SK-N-SH (cell line): ENCODE measurements at places on chromosomes 5 and 9. TPM values are rescaled to one million over a fixed set of nuclear protein-coding genes. Genes with fewer than 3 reads are reported as not detected.

HAPLN1 gene
- 0.30 and 0.39 TPM in 2 replicates for polyA plus RNA-seq

SMIM33 gene
- polyA plus RNA-seq: not detected in 2 replicates

PTCH1 gene
- 1.7 and 3.3 TPM in 2 replicates for polyA plus RNA-seq

GOLM1 gene
- 69.8 and 83.2 TPM in 2 replicates for polyA plus RNA-seq

PCDHGA5 gene
- polyA plus RNA-seq: 0.57 and 0.71 TPM in 2 replicates

- DNase-seq: peak; percentile 82
Observed at GRCh38 chr5:176647843-176648473, 674 bp downstream of the TSPAN17 start.

DNA sequence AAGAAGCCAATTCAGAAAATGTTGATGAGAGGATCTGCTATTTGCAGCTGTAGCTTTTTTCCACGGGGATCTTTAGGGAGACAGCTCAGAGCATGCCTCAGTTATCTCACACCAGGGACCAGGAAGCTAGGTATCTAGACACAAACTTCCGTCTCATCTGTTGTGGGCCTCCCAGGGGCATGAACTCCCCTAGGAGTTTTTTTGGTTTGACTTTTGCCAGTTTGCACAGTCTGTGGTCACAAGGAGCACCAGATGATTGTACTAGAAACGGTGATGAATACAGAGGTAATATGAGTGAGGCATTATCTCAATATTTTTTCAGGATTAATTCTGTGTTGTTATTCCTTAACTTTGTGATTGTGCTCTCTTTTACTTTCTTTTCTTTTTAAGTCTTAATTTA lies 533.2 kb upstream of the SEMA6A start:
- DNase-seq: no peak

GRCh38 chr5:157143127-157143971 lies 684 bp upstream of the MED7 start:
- peak; percentile 64 for DNase-seq

DNA sequence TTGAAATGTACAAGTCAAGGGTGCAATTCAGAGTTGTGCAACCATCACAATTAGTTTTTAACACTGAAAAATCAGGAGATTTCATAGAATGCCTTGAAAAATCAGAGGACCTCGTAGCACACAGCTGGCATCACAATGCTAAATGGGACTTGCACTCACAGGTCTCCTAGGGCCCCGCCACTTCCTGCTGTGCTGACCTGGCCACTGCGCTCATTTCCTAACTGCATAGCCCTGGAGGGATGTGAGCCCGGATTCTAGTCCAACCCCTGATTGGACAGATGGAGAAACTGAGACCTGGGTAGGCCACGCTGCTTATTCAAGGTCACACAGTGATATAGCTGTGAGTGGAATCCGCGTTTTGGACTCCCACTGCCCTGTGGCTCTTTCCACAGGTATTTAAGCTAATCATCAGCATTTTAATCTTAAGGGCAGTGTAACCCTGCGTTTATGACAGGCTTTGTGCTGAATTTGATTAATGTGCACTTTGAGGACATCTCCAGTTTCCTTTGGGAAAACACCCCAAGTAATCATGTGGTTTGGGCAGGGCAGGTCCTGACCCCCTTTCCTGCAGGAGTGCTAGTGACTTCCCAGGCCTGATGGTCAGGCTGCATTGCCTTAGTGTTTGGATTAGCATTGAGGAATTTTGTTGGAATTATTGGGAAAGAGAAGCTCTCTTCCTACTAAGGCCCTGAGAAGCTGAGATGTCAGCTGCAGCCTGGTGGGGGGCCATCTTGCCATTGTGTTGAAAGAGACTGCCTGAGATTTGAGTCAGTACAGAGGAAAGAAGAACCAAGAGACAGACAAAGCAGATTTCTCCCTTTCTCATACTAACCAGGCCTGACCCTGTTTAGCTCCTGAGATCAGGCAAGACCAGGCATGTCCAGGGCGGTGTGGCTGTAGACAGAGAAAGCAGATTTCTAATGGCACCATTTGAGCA lies 36.2 kb downstream of the STC2 start:
- DNase-seq: no peak

DNA sequence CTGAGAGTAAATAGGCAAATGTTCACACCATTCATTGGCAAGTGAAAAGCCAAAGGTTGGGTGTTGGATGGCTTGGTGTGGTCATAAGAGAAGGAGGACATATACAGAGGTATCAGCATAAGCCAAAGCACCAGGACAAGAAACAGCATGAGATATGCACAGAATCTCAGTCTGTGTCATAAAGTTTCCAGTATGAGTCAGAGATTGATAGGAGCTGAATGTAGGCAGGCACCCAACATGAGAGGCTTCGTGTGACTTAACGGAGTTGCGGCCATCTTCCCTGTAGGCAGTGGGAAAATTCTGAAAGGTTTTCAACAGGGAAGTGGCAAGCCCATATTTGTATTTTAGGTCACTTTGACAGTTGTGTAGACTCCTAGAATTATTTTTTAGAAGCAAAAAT lies 54.5 kb downstream of the SNCAIP start:
- DNase-seq: no peak

DNA sequence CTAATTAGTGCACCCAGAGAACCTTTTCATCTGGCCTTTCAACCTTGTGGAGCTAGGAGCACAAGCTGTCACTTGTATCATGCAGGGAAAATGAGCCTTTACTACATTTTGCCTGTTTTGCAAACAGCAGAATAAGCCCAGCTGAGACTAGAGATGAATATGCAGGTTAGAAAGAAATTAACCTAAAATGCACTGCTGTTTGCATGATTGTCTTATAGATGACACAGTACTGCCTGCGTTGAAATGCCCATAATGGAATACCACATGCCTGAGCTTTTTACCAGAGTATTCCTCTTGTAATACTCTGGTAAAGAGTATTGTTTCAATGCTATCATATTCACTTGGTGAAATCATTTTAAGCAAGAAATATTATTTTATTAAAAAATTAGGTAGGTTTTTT lies 90.7 kb downstream of the SNX24 start:
- DNase-seq: no peak

- DNase-seq: peak; percentile 62
Observed at GRCh38 chr9:88593537-88594185, 58.7 kb downstream of the NXNL2 start.

- DNase-seq: no peak
Observed at GRCh38 chr5:127184851-127185250, 105.7 kb upstream of the MEGF10 start.
